ENCODE measurements at places on chromosomes 16 and 17.

DNA sequence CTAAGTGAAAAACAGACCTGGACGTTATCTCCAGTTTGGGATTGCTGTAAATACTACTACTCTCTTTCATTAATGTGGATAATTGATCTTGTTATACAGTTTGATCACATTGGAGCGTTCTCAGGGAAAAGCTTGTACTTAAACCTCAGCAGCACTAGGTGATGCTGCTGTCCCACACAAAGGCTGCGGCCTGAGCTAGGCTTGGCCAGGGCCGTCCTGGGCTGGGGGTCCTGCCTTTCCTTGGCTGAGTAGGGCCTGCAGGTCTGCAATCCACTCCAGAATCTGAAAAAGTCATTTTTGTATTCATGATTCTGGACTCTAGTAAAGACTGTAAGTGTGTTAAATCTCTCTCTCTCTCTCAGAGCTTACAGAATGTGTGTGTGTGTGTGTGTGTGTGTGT is 23.7 kb upstream of the PMFBP1 start:
- H3K4me3 ChIP-seq = no peak overlapping the region
- no peak overlapping the region for H3K27ac ChIP-seq
- no peaks in the 10 kb centered on the region for H3K4me1 ChIP-seq
- DNase-seq = no peak

DNA sequence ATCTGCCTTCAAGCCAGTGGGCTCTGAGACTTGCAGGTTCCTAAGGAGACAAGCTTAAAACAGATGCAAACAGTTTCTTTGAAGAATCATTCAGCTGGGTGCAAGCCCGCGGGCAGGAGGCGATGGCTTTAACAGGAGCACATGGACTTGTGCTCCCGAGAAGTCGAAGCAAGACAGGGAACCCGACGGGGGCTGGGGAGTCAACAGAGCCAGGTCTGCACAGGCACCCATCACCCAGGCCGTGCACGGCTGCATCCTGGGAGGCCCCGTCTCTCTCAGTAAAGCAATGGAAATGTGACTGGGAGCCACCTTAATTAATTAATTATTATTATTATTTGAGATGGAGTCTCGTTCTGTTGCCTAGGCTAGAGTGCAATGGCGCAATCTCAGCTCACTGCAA is 333 bp upstream of the PTX4 start:
- no peak overlapping the region for H3K4me3 ChIP-seq
- H3K36me3 ChIP-seq = peaks cover under 1% of the 10 kb centered on the region
- H3K27me3 ChIP-seq = no peaks in the 10 kb centered on the region

- peak overlapping the region; percentile 38 for H3K27ac ChIP-seq
- H3K4me3 ChIP-seq = no peak overlapping the region
- peaks cover 41% of the 10 kb centered on the region for H3K4me1 ChIP-seq
- no peaks in the 10 kb centered on the region for H3K27me3 ChIP-seq
- DNase-seq = peak; percentile 62
Measured at GRCh38 chr17:76053246-76054111, 18.8 kb downstream of the SRP68 start.

- H3K36me3 ChIP-seq = no peaks in the 10 kb centered on the region
- DNase-seq = no peak
- H3K27me3 ChIP-seq = no peaks in the 10 kb centered on the region
- H3K4me3 ChIP-seq = no peak overlapping the region
Measured at GRCh38 chr17:71846561-71847110, 274.2 kb upstream of the SOX9 start.

DNA sequence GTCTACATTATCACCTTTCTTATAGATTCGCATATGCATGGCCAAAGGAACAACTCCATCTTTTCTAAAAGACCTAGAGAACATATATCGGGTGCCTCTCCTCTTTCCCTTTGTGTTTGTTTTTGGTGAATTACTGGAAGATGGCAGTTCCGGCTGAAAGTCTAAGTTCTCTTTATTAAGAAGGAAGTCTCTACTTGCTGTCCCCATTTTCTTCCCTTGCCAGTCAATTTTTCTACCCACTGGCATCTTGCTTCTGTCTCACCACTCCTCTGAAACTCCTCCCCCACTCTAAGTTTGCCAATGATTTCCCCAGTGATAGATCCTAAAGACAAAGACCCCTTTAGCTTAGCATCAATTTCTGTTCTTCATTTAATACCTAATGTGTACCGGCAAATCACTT is 93.9 kb upstream of the CORO6 start:
- no peaks in the 10 kb centered on the region for H3K27me3 ChIP-seq
- no peak overlapping the region for H3K27ac ChIP-seq
- peaks cover 32% of the 10 kb centered on the region for H3K36me3 ChIP-seq
- peaks cover 74% of the 10 kb centered on the region for H3K4me1 ChIP-seq
- no peak overlapping the region for H3K4me3 ChIP-seq

DNA sequence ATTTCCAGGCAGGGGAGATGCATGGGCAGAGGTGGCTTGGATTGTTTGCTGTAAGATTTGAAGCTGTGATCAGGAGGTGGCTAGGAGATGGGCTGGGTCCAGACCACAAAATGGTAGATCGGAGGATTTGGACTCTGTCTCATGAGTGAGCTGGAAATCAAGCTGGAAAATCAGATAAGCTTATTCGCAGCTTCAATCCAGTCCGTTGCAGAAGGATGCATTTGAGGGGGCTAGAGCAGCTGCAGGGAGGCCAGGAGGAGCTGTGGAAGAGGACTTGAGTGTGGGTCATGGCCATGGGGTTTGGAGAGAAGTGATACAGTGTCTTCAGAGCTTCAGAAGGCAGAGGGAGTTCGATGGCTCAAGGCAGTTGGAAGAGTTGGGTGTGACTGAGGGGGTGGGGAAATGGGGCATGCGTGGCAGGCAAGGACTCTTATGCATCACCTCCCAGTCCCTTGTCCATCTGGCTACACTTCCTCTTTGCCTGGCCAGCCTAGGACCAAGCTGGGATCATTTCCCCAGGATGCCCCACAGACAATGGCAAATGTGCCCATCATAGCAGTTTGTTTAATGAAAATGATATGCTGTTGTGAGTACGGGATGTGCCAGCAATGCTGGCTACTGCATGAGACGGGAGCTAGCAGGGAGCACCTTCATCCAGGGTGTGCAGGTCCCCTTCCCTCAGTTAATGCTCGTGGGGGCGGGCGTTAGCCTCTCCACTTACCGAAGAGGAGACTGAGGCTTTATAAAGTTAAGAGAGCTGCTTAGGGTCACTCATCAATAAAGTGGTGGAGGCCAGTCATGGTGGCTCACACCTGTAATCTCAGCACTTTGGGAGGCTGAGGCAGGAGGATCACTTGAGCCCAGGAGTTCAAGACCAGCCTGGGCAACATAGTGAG is 20.6 kb downstream of the QPRT start:
- DNase-seq = no peak
- no peak overlapping the region for H3K27ac ChIP-seq
- no peak overlapping the region for H3K4me3 ChIP-seq
- H3K36me3 ChIP-seq = peaks cover 3% of the 10 kb centered on the region
- no peaks in the 10 kb centered on the region for H3K27me3 ChIP-seq

DNA sequence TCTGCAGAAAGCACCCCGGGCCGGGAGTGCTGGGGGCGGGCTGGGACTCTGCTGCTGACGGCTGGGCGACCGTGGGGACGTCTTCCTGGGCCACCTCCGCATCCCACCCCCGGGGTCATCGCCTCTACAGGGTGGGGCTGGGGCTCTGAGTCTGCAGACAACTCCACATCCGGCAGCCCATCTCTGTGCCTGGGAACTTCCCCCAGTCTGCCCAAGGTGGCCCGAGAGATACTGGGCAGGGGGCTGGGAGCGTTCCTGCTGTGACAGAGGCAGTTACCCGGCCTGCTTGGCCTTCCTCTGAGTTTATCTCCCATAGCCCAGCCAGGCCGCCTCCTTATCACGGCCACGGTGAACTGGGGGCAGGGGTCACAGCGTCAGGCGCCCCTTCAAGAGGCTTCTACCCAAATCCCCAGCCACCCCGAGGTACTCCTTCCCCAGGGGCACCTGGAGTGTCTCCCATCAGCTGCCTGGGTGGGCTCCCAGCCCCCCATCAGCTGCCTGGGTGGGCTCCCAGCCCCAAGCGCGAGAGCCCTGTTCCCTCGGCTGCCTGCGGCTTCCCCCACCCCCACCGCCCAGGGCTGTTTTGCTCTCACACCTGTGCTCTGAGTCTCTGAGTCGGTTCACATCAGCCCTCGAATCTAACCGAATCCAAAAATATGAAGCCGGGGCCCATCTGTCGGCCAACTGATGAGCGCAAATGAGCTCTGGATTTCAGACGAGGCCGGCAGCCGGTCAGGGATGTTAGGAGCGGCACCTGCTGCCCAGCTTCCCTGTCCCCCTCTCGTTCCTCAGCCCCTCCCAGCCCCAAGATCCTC is 15.6 kb upstream of the CBFA2T3 start:
- H3K4me3 ChIP-seq = no peak overlapping the region
- no peak overlapping the region for H3K27ac ChIP-seq
- H3K4me1 ChIP-seq = no peaks in the 10 kb centered on the region
- H3K27me3 ChIP-seq = no peaks in the 10 kb centered on the region

- DNase-seq = peak; percentile 97
- H3K4me1 ChIP-seq = peaks cover 6% of the 10 kb centered on the region
- H3K27ac ChIP-seq = peak within 1 kb of the TSS; percentile 84
Measured at GRCh38 chr16:2980227-2981176, at the start of gene PKMYT1. Gene PKMYT1, minus strand, starts transcription at chr16:2980446. Its CDS starts 789 bp downstream, at chr16:2979657.

DNA sequence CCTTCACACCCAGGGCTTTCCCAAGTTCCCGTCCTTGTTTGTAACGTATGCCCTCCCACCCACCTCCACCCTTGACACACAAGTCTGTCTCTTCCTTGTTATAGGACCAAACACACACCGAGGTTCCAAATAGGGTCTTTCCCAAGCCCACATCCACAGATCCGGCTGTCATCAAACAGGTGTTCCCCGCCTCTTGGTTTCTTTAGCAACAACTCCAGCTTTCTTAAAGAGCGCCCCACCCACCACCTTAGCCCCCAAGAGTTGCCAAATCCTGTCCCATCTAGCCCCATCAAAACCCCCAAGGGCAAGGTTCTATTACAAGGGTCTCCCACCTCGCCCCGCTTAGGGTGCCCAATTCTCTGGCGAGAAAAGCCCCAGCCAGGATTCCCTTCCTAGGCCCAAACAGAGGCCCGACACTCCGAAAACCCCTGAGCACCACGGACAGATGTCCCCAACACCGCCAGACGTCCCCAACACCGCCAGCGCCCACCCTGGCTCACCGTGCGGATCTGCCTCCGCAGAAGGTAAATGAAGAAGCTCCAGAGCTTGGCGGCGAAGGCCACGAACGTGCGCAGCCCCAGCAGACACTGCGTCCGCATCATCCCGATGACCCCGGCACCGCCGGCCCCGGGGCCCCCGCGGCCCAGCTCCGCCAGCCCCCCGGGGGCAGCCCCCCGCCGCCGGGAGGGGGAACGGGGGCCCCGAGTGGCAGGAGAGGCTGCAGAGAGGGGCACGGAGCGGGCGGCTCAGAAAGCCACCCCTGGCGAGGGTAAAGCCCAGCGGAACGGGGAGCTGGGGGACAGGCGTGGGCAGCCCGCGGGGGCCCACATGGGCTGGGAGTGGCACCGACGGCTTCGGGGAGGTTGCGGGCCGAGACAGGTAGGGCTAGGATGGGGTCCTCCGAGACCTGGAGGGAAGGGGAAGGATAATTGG is 573 bp downstream of the CTDNEP1 start:
- H3K27me3 ChIP-seq = no peaks in the 10 kb centered on the region
- peak; percentile 42 for DNase-seq
- peaks cover 50% of the 10 kb centered on the region for H3K4me1 ChIP-seq
- peak overlapping the region; percentile 93 for H3K4me3 ChIP-seq
- H3K27ac ChIP-seq = peak overlapping the region; percentile 96
- peaks cover 39% of the 10 kb centered on the region for H3K36me3 ChIP-seq

GRCh38 chr17:39092692-39093230 is 58.7 kb downstream of the PLXDC1 start:
- peak; percentile 24 for DNase-seq
- peak overlapping the region; percentile 87 for H3K27ac ChIP-seq
- peak overlapping the region; percentile 63 for H3K4me3 ChIP-seq
- peaks cover 72% of the 10 kb centered on the region for H3K4me1 ChIP-seq
- no peaks in the 10 kb centered on the region for H3K27me3 ChIP-seq

- peaks cover 12% of the 10 kb centered on the region for H3K27me3 ChIP-seq
- no peak overlapping the region for H3K27ac ChIP-seq
- no peak overlapping the region for H3K4me3 ChIP-seq
- H3K36me3 ChIP-seq = no peaks in the 10 kb centered on the region
- no peaks in the 10 kb centered on the region for H3K4me1 ChIP-seq
- DNase-seq = no peak
Measured at GRCh38 chr17:57234061-57234738, 22.1 kb upstream of the MSI2 start.

DNA sequence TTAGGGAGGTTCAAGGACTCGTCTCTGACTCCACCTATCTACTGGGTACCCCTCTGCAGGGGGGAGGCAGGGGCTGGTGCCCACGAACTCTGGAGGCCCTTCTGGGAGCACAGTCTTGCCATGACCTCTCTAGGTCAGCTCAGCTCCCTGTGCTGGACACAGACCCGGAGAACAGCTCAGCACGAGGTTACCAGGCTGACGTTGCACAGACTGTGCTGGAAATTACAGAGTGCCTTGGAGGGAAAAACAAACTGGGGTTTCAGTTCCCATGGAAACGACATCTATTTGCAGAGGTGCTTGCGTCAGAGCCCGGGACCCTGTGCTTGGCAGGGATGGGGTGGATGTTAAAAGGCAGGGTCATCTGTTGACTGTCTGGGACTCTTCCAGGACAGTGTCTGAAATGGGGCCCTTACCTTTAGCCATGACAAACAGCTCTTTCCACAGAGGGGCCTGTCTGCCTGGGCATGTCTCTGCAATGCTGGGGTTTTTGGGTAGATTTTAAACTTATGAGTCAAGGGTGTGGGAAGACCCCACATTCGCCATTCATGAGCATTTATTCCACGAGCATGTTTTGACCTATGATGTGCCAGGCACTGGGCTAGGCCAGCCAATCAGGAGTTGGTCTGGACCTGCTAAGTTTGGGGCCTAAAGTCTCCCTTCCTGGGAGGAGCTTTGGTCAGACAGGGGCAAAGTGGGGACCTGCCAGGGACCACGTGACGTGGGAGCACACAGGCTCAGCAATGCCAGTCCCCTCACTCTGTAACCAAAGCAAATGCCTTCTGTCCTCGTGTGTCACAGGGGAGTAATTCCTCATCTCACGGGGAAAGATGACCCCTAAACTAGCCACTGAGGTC is 22.5 kb downstream of the CCR7 start:
- no peaks in the 10 kb centered on the region for H3K27me3 ChIP-seq
- peak overlapping the region; percentile 98 for H3K27ac ChIP-seq
- H3K4me1 ChIP-seq = peaks cover 88% of the 10 kb centered on the region
- peaks cover 1% of the 10 kb centered on the region for H3K36me3 ChIP-seq
- peak overlapping the region; percentile 63 for H3K4me3 ChIP-seq

- no peak for DNase-seq
- peak overlapping the region; percentile 52 for H3K27ac ChIP-seq
- H3K4me3 ChIP-seq = no peak overlapping the region
Measured at GRCh38 chr16:81624760-81625543, 154.1 kb upstream of the PLCG2 start.

DNA sequence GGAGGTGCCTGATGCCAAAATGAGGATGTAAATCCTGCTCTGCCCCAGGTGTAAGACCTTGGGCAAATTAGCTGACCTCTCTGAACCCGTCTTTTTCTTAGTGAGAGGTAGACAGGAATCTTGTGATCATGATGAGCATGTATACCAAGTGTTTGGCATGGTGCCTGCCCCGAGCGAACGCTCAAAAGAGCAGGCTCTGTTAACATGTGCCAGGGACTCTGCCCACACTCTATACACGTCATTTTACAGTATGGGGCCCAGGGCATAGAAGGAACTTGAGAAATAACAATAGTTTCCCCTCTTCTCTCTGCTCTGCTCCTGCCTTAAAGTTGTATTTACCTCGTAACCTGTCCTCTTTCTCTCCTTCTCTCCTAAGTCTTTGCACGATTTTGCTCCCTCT is 9.3 kb upstream of the MAF start:
- H3K4me3 ChIP-seq = no peak overlapping the region
- peaks cover 27% of the 10 kb centered on the region for H3K4me1 ChIP-seq
- no peaks in the 10 kb centered on the region for H3K36me3 ChIP-seq

Data from activated CD4-positive, alpha-beta T cell treated with anti-CD3 and anti-CD28 coated beads for 36 hours (primary cell).